T-helper 2 cell treated with Interferon-gamma antibody and Interleukin-4, amounts not matched to agents 5 μg/mL and 100 μg/mL, for 36 hours (primary cell): ENCODE measurements at places on chromosomes 2 and 18.

DNA sequence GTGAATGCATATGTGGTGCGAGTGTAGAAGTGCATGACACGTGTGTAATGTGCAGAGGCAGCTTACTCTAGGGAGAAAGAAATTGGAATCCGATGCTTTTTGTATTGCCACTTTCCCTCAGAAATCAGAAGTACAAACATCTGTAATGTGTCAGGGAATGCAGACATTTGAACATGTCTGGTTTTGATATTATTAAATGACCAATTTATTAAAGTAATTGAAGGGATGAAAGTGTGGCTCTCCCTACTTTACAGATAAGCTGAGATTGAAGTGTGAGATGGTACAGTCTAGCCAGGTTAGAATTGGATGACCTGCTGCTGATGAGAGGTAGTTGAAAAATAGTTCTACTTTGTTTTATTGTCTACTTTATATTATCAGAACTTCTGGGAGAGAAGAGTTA lies 74.5 kb upstream of the NT5C1B start:
- H3K27ac ChIP-seq = no peak overlapping the region
- H3K27me3 ChIP-seq = no peaks in the 10 kb centered on the region
- H3K4me3 ChIP-seq = no peak overlapping the region
- H3K4me1 ChIP-seq = no peaks in the 10 kb centered on the region
- H3K36me3 ChIP-seq = no peaks in the 10 kb centered on the region

DNA sequence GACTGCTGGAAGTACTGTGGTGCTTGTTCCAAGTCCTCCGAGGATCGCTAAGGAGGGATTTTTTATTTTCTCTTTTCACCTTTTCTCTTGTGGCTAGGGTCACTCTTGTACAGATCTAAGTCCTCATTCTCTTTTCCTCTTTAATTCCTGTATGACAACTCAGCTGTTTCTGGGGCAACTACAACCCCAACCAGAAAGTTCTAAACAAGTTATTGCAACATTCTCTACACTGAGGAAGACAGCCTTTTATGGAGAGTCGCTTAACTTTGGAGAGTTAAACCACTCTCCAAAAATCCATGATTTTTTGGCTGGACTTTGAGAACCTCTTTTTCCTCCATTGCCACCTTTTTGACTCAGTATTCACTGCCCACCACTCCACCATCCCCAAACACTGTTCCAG lies 74.0 kb upstream of the SESTD1 start:
- peaks cover 12% of the 10 kb centered on the region for H3K27me3 ChIP-seq
- peaks cover 1% of the 10 kb centered on the region for H3K4me1 ChIP-seq
- no peak overlapping the region for H3K27ac ChIP-seq
- DNase-seq = no peak

GRCh38 chr2:89829828-89830227 lies 1138.4 kb downstream of the RPIA start:
- no peak overlapping the region for H3K4me3 ChIP-seq
- DNase-seq = no peak
- no peaks in the 10 kb centered on the region for H3K27me3 ChIP-seq
- no peaks in the 10 kb centered on the region for H3K4me1 ChIP-seq
- H3K36me3 ChIP-seq = peaks cover 31% of the 10 kb centered on the region

- no peak for DNase-seq
- H3K4me3 ChIP-seq = no peak overlapping the region
- no peaks in the 10 kb centered on the region for H3K4me1 ChIP-seq
- no peak overlapping the region for H3K27ac ChIP-seq
Observed at GRCh38 chr2:237573721-237574415, 7.5 kb downstream of the PRLH start.

DNA sequence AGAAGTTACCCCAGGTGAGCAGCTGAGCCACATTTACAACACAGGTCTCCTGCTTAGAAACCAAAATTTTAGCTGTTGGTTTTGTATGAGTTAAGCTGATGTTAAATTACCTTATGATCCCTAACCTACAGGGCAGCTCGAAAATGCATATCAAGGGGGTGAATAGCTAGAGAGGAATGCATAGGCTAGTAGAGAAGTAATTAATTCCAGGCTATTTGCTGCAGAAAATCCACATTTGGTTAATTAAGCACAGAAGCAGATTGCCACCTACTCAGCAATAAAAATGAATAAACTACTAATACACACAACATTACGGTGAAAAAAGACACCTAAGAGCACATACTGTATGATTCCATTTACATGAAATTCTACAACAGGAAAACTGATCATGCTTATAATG lies 91.4 kb downstream of the OSBPL1A start:
- H3K4me3 ChIP-seq = no peak overlapping the region
- no peaks in the 10 kb centered on the region for H3K4me1 ChIP-seq
- H3K27me3 ChIP-seq = peaks cover 4% of the 10 kb centered on the region
- no peak overlapping the region for H3K27ac ChIP-seq

DNA sequence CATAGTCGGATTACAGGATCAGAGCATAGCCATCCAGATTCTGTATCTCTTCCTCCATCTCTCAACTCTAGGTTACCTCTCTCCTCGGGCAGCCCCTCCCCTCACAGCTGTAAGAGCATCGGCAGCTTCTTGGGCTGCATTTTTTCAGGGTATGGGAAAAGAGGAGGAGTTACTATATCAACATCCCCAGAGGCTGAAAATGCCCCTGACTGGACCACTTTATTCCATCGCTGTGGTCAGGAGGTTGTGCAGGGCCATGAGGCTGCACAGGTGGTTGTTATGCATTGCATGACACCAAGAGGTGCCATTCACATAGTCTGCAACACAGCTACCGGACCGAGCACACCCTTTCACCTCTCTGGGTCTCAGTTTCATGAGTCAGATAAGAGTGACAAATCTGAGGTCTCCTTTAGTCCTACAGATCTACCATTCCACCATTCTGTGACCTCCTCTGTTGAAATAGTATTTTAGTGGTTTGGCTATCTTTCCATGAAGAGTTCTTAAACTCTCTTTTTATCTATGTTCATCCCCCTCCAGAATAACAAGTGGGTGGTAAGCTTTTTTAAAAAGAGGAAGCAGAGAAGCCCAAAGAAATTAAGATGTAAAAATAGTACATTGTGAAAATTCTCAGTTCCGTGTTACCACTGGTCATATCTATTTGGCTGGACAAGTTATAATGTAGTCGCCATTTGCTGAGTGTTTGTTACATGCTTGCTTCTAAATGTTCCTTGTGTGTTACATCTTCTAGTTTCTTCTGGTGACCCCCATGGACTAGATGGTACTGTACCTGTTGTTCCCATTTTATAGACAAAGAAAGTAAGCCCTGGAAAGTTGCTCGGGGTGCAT lies 56.6 kb upstream of the SLC1A4 start:
- H3K4me1 ChIP-seq = no peaks in the 10 kb centered on the region
- DNase-seq = no peak
- H3K27ac ChIP-seq = no peak overlapping the region
- peaks cover 24% of the 10 kb centered on the region for H3K27me3 ChIP-seq

- no peak for DNase-seq
- no peak overlapping the region for H3K27ac ChIP-seq
- H3K4me3 ChIP-seq = no peak overlapping the region
Observed at GRCh38 chr2:165191096-165191728, 12.6 kb downstream of the SCN3A start.

GRCh38 chr18:79487183-79487800 lies 91.6 kb downstream of the NFATC1 start:
- peaks cover 10% of the 10 kb centered on the region for H3K36me3 ChIP-seq
- no peak overlapping the region for H3K27ac ChIP-seq
- H3K4me3 ChIP-seq = no peak overlapping the region
- peaks cover 8% of the 10 kb centered on the region for H3K4me1 ChIP-seq
- no peaks in the 10 kb centered on the region for H3K27me3 ChIP-seq
- no peak for DNase-seq

DNA sequence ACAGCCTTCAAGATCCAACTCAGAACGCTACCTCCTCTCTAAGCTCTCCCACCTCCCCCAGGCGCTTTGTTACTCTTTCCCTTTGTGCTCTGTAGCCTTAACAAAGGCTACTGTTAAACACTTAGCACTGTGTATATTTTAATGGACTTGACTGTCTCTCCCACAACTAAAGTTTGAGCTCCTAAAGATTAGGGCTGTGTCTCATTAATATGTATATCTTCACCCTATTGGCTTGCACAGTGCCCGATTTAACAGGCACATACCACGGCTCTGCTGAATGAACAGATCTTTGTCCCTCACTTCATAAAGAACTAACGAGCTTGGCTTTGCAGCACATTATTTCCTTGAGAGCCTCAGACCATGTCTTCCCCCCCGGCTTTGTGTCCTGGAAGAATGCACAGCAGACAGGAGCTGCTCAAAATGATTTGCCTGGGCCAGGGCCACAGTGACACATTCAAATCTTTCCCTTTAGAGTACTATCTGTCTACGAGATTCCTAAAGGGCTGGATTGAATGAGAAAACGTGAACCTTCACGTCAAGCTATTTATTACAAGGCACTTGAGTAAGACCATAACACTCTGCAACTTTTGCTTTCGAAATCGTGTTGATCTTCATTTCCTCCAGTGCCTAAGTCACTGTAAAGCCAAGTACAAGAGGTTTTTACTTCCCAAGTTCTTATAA lies 22.1 kb downstream of the ABHD3 start:
- H3K36me3 ChIP-seq = peaks cover 12% of the 10 kb centered on the region
- H3K4me1 ChIP-seq = peaks cover 16% of the 10 kb centered on the region
- no peak overlapping the region for H3K4me3 ChIP-seq
- no peak overlapping the region for H3K27ac ChIP-seq
- peak; percentile 22 for DNase-seq

GRCh38 chr2:41717839-41718238 lies 330.0 kb upstream of the PKDCC start:
- H3K27ac ChIP-seq = no peak overlapping the region
- H3K4me1 ChIP-seq = peaks cover 10% of the 10 kb centered on the region
- H3K4me3 ChIP-seq = no peak overlapping the region
- no peak for DNase-seq
- no peaks in the 10 kb centered on the region for H3K27me3 ChIP-seq

DNA sequence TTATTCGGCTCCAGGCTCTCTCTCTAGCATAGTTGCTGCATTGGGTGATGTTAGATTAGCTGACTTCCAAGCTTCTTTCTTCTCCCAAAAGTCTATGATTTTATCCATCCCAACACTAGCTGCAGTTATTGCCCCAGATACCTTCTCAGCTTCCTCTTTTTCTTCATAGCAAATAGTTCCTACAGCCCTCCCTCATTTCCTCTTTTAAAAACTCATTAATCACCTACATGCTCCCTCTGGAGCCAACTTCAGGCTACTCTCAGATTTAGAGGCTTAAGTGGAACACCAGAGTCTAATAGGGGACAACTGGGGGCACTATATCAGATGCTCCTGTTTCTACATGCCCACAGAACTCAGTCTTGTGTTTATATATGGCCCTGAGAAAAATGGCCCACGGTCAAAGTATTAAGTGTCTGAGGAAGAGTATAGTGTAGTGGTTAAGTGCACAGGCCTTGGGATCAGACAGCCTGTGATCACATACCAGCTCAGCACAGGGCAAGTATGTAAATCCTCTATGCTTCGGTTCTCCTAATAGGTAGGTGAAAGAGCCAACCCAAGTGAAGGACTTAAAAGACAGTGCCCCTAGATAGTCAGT lies 241.9 kb upstream of the SLC14A2 start:
- H3K36me3 ChIP-seq = no peaks in the 10 kb centered on the region
- H3K27ac ChIP-seq = no peak overlapping the region
- H3K27me3 ChIP-seq = peaks cover 17% of the 10 kb centered on the region

- DNase-seq = no peak
- H3K27ac ChIP-seq = no peak overlapping the region
- no peaks in the 10 kb centered on the region for H3K4me1 ChIP-seq
- peaks cover 8% of the 10 kb centered on the region for H3K27me3 ChIP-seq
Observed at GRCh38 chr2:105455488-105456003, 56.7 kb upstream of the FHL2 start.

DNA sequence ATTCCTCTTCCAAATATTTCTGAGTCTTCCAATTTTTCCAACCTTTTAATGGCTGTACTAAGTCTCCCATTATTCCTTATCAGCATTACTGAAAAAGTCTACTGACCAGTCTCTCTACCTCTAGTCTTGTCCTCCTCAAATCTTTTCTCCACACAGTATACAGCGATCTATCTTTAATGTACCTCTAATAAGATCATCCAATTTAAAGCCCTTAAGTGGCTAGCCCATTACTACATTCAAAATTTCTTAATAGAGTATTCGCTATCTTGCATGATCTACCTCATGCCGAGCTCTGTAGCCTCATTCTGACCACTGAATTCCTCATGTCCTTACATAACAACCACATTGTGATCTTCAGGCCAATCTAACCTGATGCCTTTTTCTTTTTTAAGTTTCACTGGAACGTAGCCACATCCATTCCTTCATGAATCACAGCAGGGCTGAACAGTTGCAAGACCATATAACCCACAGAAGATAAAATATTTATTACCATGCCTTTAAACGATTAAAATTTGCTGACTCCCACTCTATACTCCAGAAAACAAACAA lies 57.9 kb downstream of the SLC66A3 start:
- no peaks in the 10 kb centered on the region for H3K27me3 ChIP-seq
- peaks cover 16% of the 10 kb centered on the region for H3K36me3 ChIP-seq
- no peaks in the 10 kb centered on the region for H3K4me1 ChIP-seq
- no peak overlapping the region for H3K27ac ChIP-seq

DNA sequence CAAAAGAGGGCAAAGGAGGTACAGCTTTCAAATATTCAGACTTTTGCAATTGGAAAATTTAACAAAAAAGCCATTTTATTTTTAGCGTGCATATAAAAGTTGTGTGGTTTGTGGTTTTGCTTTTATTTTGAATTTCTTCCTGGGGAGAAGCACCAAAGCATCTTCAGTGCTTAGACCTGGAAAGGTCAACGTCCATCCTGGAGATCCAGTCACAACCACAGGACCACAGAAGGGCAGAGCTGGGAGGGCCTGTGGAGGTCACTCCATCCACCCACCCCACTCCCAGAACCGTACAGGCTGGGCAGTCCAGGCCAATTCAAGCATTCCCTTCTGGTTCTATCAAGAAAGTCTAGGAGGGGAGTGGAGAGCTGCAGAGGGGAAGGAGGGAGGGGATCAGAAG lies 43.8 kb downstream of the MPHOSPH10 start:
- H3K27ac ChIP-seq = no peak overlapping the region
- no peak overlapping the region for H3K4me3 ChIP-seq

DNA sequence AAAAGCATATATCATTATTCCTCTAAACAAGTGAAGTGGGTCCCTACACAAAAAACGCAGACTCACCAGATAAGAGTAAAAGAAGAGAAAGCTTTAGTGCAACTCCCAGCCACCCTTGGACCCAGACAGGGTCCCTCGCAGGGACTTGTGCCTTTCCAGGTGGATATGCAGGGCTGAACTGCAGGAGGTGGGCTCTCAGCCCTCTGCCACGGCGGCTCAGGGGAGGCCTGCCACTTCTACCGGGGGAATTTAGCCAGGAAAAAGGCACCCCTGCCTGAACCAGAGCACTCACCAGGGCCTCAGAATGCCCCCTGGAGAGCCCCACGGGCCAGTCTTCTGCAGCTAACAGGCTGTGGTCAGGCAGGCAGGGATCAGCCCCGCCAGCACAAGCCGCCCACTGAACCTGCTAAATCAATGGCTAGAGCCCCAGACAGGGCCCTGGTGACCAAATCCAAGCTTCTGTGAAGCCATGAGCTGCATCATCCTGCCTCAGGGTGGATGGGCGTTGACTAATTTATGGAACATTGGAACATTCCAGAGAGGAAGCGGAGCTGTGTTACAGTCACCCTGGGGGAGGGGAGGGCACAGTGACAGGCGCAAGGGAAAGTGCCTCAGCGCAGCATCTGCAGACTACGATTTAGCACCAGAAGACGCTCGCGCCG lies 209.3 kb downstream of the EIPR1 start:
- no peaks in the 10 kb centered on the region for H3K27me3 ChIP-seq
- H3K27ac ChIP-seq = no peak overlapping the region
- DNase-seq = no peak
- no peak overlapping the region for H3K4me3 ChIP-seq
- H3K4me1 ChIP-seq = no peaks in the 10 kb centered on the region
